ENCODE measurements at places on chromosomes 3 and 15.
A peak's percentile ranks its signal among the peaks of the same experiment; 100 is the strongest.

GRCh38 chr3:136818191-136818768 is 646 bp upstream of the SLC35G2 start:
- peak; percentile 9 for DNase-seq

GRCh38 chr3:15520185-15520584 is 1.3 kb downstream of the COLQ start:
- peak; percentile 11 for DNase-seq

DNA sequence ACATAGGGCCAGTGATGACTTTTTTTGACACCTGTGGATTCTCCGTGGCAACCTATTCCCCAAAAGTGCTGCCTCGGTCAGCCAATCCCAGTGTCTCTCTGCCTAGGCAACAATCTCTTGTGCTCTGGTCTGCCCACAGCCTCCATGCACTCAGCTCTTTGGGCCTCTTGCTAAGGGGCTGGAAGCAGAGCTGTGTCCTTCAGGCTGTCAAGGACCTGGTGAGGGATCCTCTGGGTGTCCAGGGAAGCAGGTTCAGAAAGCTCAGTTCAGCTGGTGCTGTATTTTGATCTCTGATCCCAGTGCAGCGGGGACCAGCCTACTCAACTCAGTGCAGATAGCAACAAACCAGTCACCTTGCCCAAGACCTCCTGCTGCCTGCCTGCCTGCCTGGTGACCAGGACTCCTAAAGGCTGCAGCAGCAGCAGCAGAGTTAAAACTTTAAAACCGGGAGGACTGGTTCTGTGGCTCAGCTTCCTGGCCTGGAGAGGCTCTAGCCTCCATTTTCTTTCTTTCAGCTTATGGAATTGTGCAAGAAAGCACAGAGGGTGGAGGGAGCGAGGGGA is 6.2 kb downstream of the PAK6 start:
- no peak for DNase-seq

DNA sequence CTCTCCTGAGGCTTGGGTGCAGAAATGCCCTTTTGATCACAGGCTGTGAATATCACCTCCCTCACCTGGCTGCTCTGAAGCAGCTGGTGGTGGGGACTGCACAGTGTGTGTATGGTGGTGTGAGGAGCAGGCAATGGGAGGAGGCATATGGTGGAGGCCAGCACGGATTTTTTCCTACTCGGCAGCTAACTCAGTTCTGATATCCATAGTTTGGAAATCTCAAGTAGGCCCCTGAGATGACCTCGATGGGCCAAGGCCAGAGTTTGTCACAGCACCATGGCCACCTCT is 21.3 kb upstream of the CXCR6 start:
- DNase-seq: no peak

DNA sequence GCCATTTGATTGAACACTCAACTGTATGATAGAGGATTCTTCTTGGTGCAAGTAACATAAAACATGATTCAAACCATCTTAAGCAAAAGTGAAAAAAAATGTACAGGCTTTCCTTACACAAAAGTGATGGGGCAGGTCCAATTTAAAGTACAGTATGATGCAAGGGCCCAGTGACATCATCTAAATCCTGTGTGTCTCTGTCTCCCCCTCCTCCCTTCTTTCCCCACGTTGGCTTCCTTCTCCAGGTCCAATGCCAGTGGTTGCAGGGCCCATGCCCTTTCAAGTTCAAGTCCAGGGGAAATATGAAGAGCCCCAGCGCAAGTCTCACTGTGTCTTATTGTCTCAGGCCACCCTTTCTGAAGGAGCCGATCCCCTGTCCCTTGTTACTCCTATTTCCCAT is 332.3 kb downstream of the SHQ1 start:
- DNase-seq: no peak

GRCh38 chr15:78044407-78045155 is 32.9 kb downstream of the TBC1D2B start:
- no peak for DNase-seq

DNA sequence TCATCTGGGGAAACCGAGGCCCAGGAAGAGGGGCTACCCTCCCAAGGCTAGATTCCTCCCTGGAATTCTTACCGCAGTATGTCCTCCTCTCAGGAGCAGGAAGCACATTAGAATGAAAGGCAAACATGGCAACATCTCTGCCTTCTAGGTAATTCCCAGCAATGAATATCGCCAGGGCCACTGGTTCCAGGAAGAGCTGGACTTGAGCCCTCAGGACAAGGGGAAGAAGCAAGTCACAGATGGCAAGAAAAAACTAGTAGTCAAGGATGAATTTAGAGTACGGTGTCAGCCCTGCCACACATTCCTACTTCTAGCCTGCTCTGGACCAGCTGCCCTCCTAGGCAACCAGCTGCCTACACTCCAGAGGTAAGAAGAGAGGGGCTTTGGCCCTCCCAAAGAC is 42.9 kb downstream of the MEGF11 start:
- DNase-seq: no peak

GRCh38 chr3:156627946-156628569 is 46.3 kb upstream of the TIPARP start:
- no peak for DNase-seq

DNA sequence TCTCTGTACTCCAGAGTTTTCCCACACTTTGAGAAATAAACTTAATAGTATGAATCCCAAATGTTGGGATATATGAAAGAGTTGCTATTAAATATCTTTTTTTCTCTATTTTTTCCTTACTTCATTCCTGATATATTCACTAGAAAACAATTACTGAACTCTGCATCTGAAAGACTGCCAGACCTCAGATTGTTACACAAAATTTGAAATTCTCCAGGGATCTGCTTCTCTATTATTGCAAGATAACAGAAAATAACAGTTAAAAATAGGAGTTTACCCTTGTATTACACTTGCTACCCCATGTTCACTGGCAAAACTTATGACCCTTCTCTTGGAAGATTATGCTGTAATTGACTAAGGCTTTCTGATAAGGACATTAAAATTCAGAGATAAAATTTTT is 11.7 kb upstream of the P3H2 start:
- DNase-seq: no peak

GRCh38 chr3:129026728-129027543 is 25.8 kb downstream of the EFCC1 start:
- DNase-seq: peak; percentile 93

DNA sequence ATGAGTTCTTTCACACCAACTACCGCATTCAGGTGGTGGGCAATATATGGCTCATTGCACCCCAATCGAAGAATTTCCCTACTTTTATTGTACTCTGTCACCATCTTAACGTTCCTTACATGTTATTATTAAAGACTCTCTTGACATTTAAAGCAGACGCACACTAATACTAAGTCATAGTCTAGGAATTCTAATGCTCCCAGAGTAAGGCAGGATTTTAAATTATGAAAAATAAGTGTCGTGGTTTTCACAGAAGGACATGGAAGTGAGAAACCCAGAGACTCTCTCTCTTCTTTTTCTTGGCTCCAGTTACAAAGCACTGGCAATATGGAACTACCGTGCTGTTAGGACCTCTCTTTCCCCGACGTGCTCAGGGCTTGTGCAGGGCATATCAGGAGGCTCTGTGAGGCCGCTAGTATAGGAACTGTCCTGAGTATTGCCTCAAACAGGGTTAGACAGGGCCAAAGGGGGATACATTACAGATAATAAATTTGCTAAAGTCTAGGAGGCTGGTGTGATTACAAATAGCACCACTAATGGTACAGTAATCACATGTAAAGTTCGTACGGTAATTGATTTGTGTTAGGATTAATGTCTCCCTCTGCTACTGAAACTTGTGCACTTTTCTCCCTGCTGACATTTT is 590.8 kb downstream of the FOXP1 start:
- DNase-seq: no peak

All from CD4-positive, alpha-beta T cell treated with Interferon gamma for 1 hour (primary cell).